ENCODE measurements at places on chromosomes 5 and 9.

- no peak for DNase-seq
These were observed 35.3 kb downstream of the ERBIN start for GRCh38 chr5:65961633-65962032.

DNA sequence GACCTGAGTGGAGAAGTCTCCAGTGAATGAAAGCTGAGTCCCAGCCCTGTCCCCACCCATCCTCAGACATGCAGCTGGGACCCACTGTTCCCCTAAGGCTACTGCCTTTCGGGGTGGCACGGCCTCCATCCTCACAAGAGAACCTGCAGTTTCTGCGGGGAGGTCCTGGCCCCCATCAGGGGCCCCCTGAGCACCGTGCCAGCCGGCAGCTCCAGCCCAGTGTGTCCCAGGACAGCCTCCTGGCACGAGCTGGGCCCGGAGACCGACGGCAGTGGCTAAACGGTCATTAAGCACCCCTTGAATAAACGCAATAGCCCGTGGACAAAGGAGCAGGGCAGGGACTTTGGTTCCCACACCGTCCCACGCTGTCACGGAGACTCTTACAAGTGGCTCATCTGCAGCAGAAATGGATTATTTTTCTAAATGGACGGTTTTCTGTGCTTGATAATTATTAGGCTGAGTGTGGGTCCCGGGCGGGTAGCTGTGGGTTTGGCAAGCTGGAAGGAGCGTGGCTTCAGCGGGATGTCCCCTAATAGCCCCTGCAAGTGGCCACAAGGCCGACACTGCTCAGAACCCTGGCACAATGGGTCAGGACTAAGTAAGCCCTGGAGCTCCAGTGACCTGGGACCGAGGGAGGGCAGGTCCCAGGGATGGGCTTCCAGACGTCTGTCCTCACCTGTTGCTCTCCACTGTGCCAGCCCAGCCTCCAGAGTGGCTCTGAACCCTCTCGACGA lies 17.4 kb downstream of the FAM78A start:
- no peak for DNase-seq

DNA sequence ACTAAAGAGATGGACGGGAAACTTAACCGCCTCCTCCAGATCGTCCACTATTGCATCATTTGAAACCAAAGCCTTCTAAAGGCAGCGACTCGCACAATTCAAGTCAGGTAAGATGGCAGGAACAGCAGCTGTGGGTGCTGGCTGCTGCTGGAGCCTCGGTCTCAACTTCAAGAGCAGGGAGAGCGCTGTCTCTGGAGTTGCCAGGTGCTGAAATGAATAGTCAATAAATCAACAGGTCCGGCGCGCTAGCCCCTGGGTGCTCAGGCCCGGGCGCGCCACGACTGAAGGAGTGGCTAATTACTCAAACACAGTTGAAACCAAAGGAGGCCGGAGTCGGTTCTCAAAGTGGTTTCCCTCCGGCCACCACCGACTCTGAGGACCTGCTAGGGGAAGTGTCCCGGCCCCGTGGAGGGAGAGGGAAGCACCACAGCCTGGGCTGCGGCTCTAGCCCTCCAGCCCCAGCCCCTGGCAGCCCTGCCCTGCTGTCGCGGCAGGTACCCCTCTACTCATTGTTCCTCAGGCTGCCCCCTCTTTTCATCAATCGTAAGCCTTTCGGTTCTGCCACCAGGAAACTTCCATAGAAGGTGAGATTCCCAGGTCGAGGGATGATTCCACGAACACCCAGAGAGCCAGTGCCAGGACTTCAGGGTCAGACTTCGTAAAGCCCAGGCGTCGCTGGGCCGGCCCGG lies 804 bp downstream of the TTC39B start:
- no peak for DNase-seq

- no peak for DNase-seq
These were observed 7.2 kb downstream of the FREM1 start for GRCh38 chr9:14903040-14903439.

GRCh38 chr5:97002983-97003382 lies 67.1 kb downstream of the LNPEP start:
- no peak for DNase-seq

DNA sequence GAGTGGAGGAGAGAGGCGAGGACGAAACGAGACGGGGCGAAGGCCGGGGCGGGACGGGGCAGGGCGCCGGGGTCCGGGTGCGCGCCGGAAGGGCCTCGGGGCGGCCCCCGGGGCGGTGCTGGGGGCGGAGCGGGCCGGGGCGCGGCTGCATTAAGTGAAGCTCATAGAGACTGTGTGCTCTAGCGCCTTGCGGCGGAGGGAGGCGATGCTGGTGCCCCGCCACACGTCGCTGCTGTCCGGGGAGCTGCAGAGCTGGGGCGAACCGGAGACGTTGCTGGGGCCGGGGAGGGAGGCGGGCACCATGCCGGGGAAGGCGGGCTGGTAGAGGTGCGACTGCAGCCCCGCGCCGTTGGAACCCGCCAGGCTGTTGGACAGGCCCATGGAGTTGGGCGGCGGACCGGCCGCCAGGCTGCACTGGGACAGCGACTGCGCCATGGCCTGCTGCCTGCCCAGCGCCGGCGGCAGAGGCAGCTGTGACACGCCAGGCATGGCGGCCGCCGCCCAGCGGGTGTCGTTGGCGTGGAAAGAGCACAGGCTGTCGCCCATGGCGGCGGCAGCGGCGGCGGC lies 8.3 kb downstream of the OTP start:
- peak; percentile 47 for DNase-seq

DNA sequence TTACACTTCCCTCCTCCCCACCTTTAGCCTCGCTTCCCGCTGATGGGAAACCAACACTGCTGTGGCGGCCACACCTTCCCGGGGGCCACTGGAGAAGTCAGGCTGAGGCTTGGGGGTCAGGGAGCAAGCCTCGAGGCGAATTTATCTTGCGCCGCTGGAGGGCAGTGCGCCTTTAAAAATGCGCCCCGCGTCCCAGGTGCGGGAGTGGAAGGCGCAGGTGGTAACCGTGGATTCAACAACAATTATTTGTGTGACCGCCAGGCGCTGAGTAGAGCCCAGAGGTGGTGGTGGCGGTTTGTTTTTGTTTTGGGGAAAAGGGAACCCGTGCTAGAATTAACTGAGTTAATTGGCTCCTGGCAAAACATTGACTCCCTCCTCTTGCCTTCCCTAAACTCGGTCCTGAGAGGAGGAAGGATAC lies 1.1 kb downstream of the CFAP77 start:
- no peak for DNase-seq

DNA sequence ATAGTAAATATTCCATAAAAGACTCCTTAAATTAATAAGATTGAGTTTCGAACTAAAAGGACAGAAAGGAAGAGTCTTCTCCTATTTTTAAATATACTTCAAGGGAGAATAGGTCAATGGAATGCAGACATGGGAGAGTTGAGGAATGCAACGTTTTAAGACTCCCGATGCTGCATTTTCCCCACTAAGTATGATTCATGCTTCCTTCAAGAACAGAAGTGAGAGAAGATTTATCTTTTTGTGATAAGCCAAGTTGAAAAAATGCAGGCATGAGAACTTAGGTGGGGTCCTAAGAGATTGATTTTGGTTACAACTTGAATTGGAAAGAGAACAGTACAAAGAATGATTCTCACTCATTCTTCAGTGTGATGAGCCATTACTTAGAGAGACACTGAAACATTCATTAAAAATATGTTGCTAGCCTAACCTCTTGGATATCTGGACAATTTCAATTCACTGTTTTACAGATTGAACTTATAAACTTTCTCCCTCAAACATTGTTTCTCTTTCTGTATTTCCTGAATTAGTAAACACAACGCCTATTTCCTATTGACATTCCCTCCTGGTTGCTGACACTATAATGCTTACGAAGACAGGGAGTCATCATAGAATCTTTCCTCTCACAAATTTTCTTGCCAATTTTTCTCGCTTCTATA lies 1666.1 kb upstream of the WWC1 start:
- DNase-seq = no peak

DNA sequence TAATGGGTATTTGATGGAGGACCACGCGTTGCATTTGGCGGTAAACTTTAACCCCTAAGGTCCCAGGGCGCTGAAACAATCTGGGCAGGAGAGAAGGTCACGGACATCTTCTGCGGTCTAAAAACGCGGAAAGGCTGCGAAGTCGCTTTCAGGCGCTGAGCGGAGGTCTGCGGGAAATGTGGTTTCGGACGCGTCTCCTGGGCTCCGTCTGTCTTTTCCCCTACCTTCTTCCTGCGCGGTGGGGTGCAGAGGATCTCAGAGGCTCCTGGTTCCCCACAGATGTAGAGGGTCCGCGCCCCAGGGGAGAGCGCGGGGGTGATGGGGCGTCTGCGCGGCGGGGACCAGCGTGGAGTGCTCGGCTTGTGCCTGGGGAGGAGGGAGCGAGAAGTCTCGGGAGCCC lies 58.4 kb downstream of the ZNF510 start:
- no peak for DNase-seq

GRCh38 chr5:96880444-96881164 lies 4.3 kb downstream of the ERAP2 start:
- no peak for DNase-seq

- no peak for DNase-seq
These were observed 591.7 kb downstream of the CSNK1G3 start for GRCh38 chr5:124103671-124104070.

- DNase-seq = no peak
These were observed 44.0 kb downstream of the GGTA1 start for GRCh38 chr9:121455527-121456239.

DNA sequence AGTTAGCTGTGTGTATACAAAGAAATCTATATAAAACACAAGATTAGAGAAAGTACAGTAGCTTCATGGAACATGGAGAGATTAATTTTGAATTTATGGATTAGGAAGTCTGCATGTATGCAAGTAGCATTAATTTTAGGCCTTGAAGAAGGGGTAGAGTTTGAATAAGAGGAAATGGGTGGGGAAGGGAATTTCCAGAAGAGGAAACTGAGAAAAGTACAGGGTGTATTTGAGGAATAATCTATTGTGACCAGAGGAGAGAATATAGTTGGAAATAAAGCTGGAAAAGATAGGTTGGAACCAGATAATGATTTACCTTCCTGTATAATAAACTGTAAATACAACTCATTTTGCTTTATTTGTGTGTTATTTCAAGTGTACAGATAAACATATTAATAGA lies 53.6 kb downstream of the CWC27 start:
- DNase-seq = no peak
